ENCODE measurements at places on chromosomes 6 and 20. TPM values are rescaled to one million over a fixed set of nuclear protein-coding genes. Genes with fewer than 3 reads are reported as not detected.

Gene NR2E1
- polyA plus RNA-seq, result not detected

Gene TASP1
- 11.0 TPM for polyA plus RNA-seq

Gene C6orf58
- polyA plus RNA-seq, result not detected

DNA sequence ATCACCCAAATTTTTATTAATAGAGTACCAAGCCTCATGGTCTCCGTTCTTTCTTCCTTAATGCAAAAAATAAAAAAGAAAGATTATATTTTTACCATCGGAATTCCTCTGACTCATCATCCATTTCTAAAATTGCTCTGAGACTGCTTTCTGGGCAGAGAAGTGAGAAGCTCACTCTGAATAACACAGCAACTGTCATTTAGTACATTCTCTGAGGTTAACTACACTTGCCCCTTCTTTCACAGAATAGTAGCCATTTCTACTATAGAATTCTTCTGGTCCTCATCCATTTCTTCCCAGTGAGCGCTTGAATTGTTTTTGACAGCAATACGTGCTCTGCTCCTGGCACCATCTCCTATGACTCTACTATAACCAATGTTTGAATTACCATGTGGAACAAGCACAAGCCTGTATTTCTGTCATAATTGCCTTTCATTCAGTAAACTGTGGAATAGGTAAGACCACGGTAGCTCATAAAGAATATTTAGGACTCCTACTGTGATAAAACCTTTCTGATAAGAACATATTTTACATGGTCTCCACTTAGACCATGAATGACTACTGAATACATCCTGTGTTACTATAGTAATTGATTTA is 435.5 kb upstream of the NRSN1 start:
- DNase-seq, result no peak
